ENCODE measurements at places on chromosomes 12 and 14.

- no peak for DNase-seq
These were observed 32.2 kb downstream of the TESC start for GRCh38 chr12:117067016-117067415.

DNA sequence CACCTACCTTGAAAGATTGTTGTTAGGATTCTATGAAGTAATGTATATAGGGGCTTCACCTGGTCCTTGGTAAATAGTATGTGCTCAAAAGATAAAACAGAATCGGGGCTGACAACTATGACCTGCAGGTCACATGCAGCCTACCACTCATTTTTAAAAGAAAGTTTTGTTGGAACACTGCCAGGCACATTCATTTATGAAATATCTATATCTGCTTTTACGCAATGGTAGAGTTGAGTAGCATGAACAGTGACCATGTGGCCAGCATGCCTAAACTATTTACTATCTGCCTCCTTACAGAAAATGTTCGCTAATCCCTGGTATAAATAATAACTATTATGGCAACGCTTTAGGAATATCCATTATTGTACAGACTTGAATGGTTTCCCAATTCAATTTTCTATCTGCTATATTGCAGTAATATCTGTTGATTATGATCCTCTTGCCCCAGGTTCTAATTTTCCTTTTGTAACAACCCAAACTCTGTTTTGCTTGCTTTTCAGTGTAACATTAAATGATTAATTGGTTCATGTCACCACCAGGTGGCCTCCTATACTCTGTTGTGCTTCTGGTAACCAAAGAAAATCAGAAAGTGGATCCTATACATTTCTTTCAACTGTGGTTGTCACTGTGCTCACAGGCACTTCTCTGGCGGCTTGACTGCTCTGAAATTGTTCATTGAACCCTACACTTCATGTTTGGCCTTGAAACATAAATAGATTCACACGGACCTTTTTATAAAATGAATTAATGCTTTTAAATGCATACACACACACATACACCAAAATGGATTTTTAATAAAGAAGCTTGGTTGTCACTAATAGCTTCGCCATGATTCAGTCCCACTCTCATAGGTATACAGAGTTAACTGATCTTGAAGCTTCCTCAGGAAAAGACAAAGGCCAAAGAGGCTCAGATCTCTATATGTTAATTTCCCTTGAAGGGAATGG lies 227.7 kb upstream of the NPAS3 start:
- peak; percentile 52 for DNase-seq

GRCh38 chr14:62528296-62528695 lies 517.0 kb downstream of the KCNH5 start:
- no peak for DNase-seq

GRCh38 chr12:78560633-78561032 lies 303.9 kb upstream of the SYT1 start:
- DNase-seq, result no peak

- DNase-seq, result no peak
These were observed 90.3 kb downstream of the CRADD start for GRCh38 chr12:93767524-93767863.

GRCh38 chr12:62082448-62082847 lies 177.8 kb upstream of the USP15 start:
- DNase-seq, result no peak

DNA sequence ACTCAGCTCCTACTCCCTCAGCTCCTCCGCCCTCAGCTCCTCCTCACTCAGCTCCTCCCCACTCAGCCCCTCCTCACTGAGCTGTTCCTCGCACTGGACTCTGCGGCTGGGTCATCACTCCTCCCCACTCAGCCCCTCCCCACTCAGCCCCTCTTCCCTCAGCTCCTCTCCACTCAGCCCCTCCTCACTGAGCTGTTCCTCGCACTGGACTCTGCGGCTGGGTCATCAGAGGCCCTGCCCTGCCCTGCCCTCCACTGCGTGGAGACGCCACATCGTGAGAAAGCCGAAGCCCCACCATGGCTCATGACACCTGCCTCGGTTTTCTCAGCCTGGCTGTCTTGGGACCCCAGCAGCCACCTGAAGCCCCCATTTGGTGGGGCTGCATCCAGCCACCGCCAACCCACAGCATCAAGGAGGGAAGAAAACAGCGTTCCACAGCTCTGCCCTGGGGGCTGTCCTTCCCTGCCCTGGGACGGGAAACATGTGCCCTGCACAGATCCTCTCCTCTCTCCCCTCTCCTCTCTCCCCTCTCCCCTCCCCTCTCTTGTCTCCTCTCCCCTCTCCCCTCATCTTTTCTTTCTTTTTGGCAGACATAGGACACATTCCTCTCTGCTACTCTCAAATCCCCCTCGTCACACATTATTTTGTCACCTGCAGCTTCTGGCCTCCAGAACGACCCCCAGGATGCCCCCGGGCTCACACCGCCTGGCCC lies 17.7 kb downstream of the NOC4L start:
- no peak for DNase-seq

DNA sequence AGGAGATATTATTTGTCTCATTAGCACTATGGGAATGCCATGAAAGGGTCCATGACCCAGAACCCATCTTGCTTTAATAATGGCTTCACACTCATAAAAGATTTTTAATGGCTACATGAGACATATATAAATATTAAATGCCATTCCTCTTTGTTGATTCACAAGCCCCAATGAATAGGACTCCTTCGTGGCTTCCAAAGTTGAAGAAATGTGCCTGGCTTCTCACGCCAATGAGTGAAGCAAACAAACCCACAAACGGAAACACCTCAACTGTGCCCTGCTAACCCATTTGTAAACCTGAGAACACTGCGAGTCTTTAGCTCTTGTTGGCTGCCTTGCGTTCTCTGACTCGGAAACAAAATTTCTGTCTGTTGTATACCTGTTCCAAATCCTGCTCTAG lies 381.7 kb upstream of the DDHD1 start:
- no peak for DNase-seq

GRCh38 chr12:12290206-12290605 lies 23.4 kb upstream of the LRP6 start:
- no peak for DNase-seq

GRCh38 chr12:953776-954175 lies 4.3 kb upstream of the RAD52 start:
- DNase-seq, result peak; percentile 10

DNA sequence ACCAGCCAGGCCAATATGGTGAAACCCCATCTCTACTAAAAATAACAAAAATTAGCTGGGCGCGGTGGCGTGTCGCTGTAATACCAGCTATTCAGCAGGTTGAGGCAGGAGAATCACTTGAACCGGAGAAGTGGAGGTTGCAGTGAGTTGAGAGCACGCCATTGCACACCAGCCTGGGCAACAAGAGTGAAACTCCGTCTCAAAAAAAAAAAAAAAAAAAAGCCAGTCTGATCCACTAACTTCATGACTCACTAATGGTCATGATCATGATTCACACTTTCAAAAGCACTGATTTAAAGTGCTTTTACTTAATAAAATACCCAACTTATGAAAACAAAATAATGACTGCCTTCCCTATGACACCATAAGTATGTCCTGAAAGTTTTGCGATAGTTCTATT lies 38.4 kb upstream of the CPM start:
- peak; percentile 81 for DNase-seq

DNA sequence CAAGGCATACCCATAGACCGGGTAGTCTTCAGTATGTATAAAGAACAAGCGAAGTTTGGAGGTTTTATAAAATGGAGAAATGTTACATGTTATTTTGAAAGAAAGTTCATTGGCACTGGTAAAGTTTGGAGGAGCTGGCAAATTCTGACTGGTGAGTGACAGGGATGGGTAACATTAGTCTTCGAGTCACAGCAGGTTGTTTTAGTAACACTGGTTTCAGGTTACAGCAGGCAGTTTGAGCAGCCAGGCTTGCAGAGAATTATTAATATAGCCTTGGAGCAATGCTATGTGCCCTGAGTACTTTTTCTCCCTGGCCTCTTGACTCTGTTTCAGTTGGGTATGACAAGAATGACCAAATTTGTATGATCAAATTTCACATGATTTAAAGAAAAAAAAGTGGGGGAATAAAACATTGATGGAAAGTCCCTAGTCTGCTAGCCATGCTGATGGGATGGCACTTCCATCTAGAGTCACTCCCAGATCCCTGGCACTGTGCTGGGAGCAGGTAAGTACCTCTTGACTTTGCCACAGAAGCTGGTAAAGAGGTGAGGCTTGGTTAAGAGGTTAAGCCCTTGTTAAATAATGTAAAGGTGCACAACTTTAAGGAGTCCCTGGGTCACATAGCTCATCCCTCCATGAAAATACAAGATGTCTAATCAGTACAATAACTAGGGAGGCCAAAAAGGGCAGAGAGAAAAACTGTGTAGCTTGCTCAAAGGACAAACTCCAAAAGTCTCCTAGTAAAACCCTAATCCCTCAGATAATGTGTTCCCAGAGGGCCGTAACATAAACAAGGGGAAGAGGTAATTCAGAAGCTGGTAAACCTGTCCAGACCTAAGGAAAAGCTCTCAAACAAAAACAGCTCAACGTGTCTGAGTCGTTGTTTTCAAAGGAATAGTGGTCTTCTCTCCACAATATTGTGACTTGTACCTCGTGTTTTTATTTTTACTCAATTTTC lies 12.7 kb upstream of the SVOP start:
- no peak for DNase-seq

- no peak for DNase-seq
These were observed 9.7 kb upstream of the PTGER2 start for GRCh38 chr14:52304248-52304904.

GRCh38 chr12:12975322-12976077 lies 23.5 kb upstream of the GPRC5D start:
- DNase-seq, result peak; percentile 65

GRCh38 chr14:94376976-94377865 lies 11.2 kb downstream of the SERPINA1 start:
- no peak for DNase-seq

- DNase-seq, result no peak
These were observed 13.3 kb upstream of the LRP1-AS start for GRCh38 chr12:57160741-57161140.

DNA sequence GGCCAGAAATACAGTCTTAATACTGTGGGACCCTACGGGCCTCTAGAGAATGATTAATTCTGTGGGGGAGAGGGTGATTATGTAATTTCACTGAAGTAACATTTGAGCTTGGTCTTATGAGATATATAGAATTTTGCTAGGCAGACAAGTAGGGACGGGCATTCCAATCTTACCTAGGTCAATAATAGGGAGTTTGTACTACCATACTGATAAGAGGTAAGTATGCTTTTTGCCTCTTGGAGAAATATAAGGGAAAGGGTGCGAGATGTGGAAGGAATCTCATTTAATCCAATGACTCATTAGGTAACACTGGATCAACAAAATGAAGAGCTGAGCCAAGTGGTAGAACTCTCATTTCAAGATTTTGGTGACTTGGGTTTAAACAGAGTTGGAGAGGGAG lies 5.2 kb downstream of the RAB5B start:
- DNase-seq, result no peak

DNA sequence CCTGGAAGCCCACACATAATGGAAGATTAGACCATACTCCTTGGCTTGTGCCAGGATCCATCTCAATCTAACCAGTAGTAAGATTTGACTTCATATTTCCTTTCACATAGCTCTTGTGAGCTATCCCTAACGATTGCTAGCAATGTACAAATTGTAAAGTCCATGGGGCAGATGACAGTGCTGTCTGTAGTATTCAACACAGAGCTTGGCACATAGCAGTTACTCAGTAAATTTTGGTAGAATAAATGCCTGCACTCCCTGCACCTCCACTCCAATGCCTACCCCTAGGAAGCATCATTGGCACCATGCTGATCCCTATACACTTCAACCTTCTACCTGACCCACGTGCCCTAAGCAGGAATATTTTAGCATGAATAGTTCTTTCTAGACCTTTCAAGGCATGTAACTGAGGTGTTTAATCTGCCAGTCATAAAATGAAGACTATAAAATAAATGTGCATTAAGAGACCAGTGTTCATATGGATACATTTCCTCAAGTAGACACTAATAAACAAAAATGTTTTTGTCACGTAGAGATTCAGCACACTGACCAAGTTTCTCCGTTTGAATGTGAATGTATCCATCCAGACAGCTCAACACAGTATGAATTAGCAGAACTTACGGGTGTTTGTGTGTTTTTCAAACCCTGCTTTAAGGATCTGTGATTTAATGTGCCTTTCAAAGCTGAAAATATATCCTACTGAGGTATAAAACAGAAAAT lies 98.8 kb downstream of the BMP4 start:
- DNase-seq, result no peak

DNA sequence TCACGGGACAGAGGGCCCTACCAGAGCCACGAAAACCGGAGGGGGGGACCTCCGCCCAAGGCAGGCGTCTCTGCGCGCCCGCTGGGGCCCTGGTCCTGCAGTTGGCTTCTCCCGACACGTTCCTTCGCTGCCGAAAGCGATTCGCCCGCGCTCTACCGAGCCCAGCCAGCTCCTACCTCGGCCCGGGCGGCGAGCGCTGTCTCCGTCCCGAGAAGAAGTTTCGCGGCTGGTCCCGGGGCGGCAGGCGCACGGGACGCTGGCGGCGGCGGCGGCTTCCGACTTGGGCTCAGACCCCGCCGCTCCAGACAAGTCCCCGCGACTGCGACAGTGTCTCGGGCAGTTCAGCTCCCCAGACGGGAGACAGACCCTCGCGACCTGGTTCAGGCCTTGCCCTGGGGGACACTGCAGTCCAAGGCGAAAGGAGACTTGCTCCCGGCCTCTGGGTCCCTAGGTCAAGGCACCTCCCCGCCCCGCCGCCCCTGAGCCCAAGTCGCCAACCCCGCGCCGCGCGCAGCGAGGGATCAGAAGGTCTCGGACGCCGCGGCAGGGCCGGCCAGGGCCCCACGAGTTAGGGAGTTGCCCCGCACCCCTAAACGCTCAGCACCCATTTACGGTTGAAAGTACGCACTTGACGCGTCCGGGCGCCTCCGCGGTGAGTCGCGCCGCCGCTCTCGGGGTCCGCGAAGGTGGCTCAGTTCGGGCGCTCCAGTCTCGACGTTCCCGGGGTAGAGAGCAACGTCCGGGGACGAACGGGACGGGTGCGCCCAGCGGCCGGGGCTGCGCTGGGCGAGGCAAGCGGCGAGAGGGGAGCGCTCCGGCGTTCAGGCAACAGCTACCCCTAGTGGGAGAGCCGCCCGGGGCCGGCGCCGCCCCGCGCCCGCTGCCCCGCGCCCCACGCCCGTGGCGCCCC lies 1.4 kb upstream of the DIO3 start:
- no peak for DNase-seq

- DNase-seq, result no peak
These were observed 42.1 kb downstream of the TMTC1 start for GRCh38 chr12:29741342-29742241.

GRCh38 chr12:14946861-14947260 lies 8.5 kb upstream of the ERP27 start:
- DNase-seq, result peak; percentile 30

DNA sequence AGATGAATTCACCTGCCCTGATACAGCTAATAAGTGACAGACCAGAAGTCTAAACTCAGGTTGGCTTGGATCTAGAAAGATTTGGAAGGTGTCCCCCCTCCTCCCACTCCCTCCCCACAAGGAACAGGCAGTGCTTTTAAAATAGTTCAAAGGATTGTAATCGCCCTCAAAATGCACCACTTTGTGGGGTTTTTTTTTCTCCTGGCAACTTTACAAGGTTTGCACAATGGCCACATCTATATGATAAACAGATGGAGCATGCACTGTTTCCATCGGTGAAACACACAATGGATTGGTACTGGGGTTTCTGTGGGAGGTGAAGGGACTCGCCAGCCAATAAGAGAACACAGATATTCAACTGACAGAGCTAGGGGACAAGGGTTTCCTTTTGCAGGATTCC lies 137.4 kb downstream of the LLPH start:
- no peak for DNase-seq
